ENCODE measurements at places on chromosomes 1 and 21. TPM values are rescaled to one million over a fixed set of nuclear protein-coding genes. Genes with fewer than 3 reads are reported as not detected.

GRCh38 chr1:78950826-78951225 lies 55.7 kb downstream of the ADGRL4 start:
- no peak for DNase-seq

GRCh38 chr21:39251326-39251725 lies 62.1 kb downstream of the BRWD1 start:
- DNase-seq = no peak

GRCh38 chr1:198534548-198535418 lies 5.7 kb downstream of the ATP6V1G3 start:
- no peak for DNase-seq

GRCh38 chr21:45544449-45545235 lies 2.4 kb upstream of the SLC19A1 start:
- peak; percentile 19 for DNase-seq

GRCh38 chr1:6464514-6464836 lies 1.5 kb downstream of the TNFRSF25 start:
- no peak for DNase-seq

- DNase-seq = no peak
Measured at GRCh38 chr1:52235646-52236045, 93.8 kb downstream of the ZFYVE9 start.

DNA sequence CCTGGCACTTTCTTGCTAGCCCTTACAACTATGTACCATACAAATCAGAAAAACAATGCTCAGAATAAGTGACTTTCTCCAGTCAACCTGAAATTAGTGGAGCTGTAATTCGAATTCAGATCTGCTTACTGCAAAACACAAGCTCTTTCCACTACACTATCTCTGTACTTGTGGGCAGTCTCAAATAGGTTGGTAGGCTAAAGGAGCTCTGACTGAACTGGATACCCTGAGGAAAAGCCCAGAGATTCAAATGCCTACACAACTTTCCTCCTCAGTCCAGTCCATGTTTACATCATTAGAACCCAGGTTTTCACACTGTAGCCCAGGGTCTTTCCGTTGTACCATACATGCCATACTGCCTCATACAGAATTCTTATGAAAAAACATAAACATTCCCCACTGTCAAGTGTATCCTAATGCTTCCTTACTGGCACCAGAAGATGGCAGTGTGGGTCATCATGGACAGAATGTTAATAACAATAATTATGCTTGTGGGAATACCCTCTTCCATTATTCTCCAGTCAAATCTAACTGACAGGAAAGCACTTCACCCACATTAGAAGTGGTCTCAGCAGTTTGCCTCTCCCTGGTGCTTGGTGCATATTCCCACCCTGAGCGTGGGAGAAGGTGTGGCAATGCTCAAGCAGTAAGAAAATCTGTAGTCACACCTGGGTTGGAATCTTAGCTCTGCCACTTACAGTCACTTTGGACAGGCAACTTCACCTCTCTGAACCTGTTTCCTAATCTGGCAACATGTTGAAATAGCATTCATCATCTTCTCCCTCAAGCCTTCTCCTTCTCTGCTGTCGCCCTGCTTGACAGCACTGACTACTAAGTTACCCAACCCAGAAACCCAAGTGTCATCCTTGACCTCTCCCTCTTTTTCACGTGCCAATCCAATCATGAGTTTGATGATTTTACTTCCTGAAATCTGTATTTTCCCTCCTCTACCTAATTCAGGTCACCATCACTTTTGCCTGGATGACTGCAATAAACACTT lies 14.4 kb upstream of the ZFYVE9 start:
- DNase-seq = peak; percentile 36

DNA sequence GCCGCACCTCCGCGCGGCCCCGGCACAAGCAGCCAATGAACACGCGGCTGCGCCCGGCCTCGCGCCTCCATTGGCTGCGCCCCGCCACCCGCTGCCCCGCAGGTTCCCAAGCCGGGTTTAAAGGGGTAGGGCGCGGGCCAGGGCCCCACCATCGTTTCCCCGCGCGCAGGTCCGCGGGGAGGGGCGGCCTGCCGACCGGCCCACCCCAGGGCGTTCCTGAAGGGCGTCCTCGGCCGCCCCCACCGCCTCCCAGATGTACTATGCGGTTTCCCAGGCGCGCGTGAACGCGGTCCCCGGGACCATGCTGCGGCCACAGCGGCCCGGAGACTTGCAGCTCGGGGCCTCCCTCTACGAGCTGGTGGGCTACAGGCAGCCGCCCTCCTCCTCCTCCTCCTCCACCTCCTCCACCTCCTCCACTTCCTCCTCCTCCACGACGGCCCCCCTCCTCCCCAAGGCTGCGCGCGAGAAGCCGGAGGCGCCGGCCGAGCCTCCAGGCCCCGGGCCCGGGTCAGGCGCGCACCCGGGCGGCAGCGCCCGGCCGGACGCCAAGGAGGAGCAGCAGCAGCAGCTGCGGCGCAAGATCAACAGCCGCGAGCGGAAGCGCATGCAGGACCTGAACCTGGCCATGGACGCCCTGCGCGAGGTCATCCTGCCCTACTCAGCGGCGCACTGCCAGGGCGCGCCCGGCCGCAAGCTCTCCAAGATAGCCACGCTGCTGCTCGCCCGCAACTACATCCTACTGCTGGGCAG lies at the start of gene OLIG1:
TSS of gene OLIG1 (plus strand) at position 148 of the 750 bp plus-strand sequence. CDS start at position 254, 106 bp downstream.
- DNase-seq = no peak

- no peak for DNase-seq
Measured at GRCh38 chr1:210689826-210690225, 361.1 kb downstream of the HHAT start.

DNA sequence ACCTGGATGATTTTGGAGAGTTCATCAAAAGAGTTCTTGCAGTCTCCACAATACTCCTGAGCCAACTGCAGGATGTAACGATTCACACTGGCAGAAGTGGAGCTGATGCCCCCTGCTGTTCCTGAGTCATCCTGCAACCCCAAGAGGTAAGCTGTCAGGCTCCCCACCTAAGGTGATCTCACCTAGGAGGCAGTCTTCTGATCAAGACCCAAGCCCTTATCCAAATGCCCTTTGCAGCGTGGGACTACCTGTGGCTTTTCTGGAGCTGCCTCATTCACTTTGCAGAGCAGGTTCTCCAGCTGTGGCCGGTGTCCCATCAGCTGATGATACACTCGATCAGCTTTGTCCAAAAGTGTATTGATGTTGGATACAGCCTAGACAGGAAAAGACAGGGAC lies 96.4 kb downstream of the UBR4 start:
- DNase-seq = peak; percentile 46

DNA sequence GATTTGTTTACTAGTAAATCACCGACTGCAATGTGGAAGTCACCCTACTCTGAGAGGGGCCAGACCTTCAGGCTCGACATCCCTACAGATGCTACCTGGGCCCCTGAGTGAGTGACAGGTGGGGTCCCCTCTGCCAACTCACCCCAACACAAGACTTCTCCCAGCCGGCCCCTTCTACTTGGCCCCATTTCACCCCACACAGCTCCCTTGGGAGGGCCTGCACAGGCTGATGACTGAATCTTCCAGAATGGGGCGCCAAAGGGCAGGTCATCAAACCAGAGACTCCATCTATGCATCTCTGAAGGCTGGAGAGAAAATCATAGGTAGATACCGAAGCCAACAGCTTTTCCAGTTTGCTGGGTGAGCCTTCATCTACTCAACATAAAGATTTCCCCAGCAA lies 9.4 kb upstream of the S100A8 start:
- DNase-seq = no peak

Gene DHCR24
- 298 TPM for total RNA-seq

DNA sequence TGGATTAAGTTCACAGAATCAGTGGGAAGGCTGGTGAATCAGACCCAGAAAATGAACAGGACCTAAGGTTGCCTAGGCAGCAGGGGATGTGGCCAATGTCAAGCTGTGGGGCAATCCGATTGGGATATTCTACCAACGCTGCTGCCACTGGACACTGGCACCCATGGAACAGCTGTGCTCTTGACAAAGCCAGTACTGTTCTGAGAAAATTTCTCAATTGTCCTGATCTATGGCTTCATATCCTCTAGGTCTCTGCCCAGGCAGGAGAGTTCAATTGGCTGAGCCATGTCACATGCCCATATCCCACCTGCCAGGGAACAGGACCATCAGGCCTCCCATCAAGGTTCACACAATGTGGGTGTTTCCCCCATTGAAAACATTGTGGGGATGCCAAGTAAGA lies 6.2 kb downstream of the TACSTD2 start:
- no peak for DNase-seq

Gene GLIS1
- total RNA-seq = 0.34 TPM

Gene SNX7
- 43.9 TPM for total RNA-seq

- DNase-seq = no peak
Measured at GRCh38 chr1:204736836-204737235, 51.3 kb upstream of the LRRN2 start.

Gene C1orf226
- 44.1 TPM for total RNA-seq

DNA sequence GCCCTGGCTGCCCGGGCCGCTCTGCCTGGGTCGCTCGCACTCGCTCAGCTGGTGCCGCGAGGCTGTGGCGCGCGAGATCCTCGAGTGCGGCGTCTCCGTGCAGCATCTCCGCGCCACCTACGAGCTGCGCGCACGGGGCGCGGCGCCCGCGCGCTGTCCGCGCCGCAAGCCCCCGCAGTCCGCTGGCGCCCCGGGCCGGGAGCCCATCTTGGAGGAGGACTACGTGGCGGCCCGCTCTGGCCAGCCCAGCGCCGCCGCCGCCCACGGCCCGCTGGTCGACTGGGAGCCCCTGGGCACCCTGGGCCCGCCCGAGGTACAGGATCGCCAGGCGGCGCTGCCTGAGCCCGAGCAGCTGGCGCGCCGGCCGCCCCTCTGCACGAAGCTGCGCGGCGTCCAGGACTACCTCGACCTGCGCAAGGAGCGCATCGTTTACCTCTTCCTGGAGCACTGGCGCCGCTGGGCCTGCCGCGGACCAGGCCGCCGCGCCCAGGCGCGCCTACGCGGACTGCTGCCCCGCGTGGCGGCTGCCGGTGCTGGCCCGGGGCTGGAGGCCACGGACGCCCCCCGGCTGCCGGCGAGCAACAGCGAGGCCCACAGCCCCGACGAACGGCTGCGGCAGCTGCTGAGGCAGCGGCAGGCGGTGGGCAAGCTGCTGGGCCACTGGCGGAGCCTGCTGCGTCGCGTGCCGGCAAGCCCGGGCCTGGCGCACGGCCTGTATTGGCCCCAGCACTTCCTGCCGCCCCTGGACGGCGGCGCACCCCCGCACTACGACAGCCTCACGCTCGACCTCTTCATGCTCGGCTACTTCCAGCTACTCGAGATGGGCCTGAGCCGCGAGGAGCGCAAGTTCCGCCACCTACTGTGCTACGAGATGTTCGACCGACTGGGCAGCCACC lies 10.9 kb downstream of the TNFRSF25 start:
- DNase-seq = no peak

Gene SPRR2E
- not detected for total RNA-seq
